ENCODE measurements at places on chromosomes 6 and 20.

GRCh38 chr20:48626938-48627736, 200.7 kb downstream of the PREX1 start:
- DNase-seq: no peak

DNA sequence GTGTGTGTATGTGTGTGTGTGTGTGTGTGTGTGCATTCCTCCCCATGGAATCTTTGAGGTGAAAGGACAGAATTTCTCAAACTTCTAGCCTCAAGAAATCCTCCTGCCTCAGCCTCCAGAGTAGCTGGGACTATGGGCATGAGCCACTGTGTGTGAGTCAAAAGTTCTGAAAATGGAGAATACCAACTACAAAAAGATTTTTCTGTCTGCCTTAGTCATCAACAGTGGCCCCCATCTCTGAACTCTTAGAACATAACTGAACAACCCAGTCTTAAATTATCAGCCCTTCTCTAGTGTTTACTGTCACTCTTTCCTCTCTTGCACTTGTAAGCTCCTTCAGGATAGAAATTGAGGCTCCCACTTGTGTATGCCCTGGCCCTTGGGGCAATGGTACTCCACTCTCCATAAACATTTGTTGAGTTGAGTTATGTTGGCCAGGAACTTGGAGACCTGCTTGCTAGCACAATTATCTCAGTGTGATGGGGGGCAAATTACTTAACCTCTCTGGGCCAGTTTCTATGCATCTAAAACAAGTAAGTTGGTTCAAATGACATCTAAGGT, 35.3 kb upstream of the CLIC5 start:
- DNase-seq: no peak

DNA sequence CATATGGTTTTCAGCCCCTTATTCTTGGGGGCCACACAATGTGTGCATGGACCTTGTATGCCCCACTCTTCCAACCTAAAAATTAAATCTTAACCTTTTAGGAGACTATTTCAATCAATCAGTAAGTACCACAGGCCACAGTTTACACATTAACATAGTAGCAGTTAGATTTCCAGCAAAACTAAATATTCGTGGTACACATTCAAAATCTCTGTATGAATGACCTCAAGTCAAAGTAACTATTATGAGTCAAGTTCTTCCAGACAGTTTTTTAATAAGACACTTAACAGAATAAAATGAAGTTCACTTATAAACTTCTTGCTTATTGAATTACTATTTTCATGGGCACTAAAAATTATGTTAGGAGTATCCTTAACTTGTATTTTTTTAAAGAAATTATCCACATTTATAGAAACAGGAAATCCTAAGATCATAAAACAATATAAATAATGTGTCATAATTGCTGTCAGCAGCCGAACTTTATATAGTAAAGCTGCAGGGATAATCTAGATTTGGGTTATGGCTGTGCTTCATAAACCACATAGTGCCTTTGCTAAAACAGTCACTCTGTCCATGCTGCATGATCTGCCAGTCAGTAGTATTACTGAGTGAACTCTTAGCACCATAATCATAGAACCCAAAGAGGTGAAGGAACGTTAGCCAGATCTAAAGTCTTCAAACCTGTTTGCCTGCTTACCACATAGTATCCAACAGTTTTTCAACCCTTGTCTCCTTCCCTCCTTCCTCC, 21.7 kb downstream of the SEC63 start:
- no peak for DNase-seq

- no peak for DNase-seq
Observed at GRCh38 chr20:54176610-54177009, 2.8 kb upstream of the CYP24A1 start.

- DNase-seq: no peak
Observed at GRCh38 chr6:145736661-145737144, 1.4 kb upstream of the EPM2A start.

Measured in pulmonary artery endothelial cell (primary cell).